ENCODE measurements at places on chromosomes 3 and 15. TPM values are rescaled to one million over a fixed set of nuclear protein-coding genes. Genes with fewer than 3 reads are reported as not detected.

DNA sequence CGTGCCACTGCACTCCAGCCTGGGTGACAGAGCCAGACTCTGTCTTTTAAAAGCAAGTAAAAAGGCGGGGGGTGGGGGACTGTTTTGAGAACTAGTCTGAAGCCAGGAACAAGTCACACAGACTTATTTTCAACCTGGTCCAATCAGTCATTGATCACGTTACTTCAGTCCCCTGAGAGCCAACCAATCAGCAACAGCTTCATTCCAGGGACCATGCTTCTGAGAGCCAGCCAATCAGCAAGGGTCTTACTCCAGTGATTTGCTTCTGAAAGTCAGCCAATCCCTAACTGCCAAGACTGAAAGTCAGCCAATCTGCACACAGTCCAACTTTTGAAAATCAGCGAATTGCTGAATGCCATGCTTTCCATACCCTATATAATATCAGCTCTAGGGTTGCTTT, 48.6 kb upstream of the C15orf39 start:
- DNase-seq, result no peak

- DNase-seq, result no peak
These were observed 202.7 kb downstream of the CNTN4 start for GRCh38 chr3:2301361-2301760.

- no peak for DNase-seq
These were observed 318.7 kb upstream of the STT3B start for GRCh38 chr3:31213869-31214486.

GRCh38 chr3:101351829-101352228, 31.5 kb upstream of the IMPG2 start:
- DNase-seq, result no peak

GRCh38 chr3:155282385-155283091, 10.9 kb downstream of the STRIT1 start:
- DNase-seq, result no peak

Gene DZIP1L
- total RNA-seq, result 37.4 TPM

Gene ITGA11
- total RNA-seq, result 1.4 TPM

Gene NANOGP8
- 1.3 TPM for total RNA-seq
